GM12865 (cell line): ENCODE measurements at places on chromosomes 2 and 18.
A peak's percentile ranks its signal among the peaks of the same experiment; 100 is the strongest.

DNA sequence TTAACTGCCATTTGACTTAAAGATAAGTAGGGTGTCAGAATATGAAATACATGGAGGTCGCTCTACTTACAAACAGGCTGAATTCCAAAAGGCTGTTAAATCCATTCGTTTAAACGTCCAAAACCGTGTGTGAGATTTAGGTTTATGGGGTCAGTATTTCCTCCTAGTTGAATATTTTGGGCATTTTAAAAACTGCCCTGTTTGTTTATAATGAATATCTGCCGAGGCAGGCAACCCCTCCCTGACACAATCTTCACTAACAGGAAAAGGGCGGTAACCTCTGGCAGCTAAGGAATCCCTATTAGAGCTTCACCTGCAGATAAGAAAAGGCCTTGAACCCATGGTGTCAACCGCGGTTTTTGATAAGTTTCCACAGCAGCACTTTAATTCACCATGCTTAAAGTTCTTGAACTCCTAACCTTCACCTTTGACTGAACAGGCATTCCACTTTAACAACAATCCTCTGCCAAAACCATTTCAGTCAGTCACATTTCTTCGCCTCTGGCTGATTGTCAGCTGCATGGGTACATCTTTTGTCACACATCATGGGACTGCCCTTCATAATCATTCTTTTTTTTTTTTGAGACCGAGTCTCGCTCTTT, 17.8 kb downstream of the TRAK2 start:
- no peak for DNase-seq

DNA sequence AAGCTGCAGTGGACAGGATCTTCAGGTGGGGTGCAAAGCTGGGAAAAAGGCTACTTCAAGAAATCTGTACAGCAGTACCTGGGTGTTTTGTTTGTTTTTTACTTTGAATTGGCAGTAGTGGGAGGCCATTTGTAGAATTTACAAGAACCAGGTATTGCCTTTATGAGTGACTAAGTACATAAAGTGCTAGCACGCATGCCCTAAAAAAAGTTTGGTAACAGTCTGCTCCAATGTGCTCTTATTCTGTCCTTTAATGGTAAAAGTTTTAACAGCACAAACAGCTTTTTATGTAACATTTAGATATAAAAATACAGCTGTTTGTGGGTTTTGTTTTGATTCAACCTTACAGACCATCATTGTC, 17.2 kb downstream of the REV1 start:
- DNase-seq = no peak

GRCh38 chr2:236971919-236972381, 113.7 kb upstream of the COPS8 start:
- DNase-seq = no peak

DNA sequence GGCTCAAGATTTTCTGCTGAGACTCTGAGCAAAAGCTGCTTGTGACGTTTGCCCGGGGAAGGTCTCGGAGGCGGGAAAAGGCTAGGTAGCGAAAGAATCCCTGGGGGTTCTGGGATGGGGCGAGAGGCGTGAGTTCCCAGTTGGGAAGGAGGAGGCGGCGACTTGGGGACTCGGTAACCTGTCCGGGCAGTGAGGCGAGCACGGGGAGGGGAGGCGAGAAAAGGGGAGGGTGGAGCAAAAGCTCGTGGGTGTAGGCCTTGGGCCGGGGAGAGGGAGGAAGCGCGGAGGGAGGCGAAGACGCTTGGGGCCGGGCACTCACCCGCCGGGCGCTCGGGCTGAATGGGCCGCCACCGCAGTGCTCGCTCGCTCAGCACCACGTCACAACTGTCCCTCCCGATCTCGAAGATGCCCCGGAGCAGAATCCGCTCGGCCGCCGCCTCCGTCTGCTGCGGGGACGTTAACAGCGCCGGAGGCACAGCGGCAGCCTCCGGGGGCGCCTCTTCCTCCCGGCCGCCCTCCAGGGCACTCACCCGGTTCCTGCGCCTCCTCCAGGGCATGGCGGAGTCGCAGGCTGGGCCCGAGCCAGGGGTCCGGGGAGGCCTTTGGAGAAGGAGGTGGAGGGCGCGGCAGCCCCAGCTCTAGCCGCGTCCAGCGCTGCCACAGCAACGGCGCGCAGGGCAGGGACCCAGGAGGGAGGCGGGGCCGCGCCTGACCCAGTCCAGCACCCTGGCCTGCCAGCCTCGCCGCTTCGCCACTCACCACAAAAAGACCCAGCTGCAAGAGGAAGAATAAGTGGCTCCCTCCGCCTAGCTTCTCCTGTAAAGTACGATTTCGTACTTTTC, at the start of gene CERKL:
CERKL (minus strand) TSS at position 656 of the 842 bp plus-strand sequence; CDS start at position 557, 99 bp downstream.
- DNase-seq = peak; percentile 61

DNA sequence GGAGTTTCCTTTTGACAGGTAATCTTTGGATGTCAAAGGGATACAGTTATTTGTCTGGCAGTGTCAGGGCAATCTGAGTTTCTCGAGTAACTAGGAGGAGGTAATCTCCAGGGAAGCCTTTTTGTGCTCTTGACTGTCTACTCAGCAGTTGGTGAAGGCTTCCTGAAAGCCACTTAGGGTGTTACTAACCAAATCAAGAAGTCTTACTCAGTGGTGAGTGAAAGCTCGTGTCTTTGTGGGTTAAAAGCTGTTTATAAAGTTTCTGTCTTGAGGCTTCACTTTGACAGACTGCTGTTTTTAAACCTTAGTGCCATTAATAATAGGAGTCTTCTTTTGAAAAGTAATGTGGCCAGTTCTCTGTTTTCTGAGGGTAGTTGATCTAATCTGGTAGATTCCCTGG, 1.7 kb downstream of the THSD7B start:
- DNase-seq = no peak

DNA sequence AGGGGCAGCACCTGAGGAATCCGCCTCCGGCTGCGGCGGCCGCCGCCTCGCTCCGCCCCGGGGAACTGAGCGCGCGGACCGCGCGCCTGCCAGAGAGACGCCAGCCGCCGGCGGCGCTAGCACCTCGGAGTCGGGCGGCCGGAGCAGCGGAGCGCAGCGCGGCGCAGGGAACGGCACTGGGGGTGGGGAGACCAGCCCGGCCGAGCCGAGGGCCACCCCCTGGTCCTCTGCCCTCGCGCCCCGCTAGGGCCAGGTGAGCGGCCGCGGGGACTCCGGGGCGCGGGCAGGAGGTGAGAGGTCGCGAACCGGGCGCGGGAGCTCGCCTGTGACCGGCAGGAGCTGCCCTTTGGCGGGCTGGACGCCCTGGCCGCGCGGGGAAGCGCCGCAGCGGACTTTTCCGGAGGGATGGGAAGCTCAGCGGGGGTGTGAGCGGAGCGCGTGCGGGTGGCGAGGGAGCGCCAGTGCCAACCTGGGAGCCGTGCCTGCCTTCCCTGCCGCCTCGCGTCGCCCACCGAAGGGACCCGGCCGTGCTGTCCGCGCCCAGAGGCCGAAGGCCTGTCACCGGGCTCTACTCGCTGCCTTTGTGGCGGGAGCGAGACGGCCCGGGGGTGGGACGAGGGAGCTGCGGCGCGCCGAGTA, at the start of gene GREB1L:
GREB1L (plus strand) TSS at position 92 of the 639 bp plus-strand sequence. CDS start 141,287 bp downstream, outside the sequence.
- DNase-seq = peak; percentile 50

GRCh38 chr2:10035053-10035422, 8.3 kb upstream of the KLF11 start:
- no peak for DNase-seq

DNA sequence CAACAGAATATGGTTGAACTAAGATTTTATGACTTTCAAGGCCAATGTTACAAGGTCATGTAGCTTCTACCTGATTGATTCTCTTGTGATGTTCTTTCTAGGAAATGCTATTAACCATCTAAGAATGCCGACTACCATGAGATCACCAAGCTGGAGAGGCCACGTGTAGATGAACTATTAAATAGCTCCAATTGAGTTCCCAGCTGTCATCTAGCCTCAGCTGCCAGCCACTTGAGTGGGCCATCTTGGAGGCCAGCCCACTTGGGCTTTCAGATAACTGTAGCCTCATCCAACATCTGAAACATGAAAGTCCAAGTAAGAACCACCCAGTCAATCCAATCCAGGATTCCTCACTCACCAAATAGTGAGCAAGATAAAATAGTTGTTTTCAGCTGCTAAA, 376.9 kb upstream of the TMEFF2 start:
- DNase-seq = no peak

- DNase-seq = peak; percentile 41
These were observed 139.6 kb downstream of the INSIG2 start for GRCh38 chr2:118227698-118228508.

DNA sequence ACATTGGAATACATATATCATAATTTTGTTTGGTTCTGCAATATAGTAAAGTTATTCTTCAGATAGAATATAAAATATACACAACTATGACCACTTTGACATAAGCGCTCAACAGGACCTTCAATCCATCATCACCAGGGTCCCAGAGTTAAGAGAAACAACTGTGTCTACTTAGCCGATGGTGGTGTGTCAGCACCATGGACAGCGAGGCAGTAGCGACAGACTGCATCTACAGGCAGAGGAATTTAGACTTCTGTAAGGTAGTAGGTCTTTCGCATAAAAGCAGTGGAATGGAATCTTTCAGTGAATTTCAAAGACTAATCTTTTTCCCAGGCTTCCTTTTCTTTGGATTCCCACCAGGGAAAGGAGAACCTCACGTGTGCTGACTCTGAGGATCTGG, 20.5 kb upstream of the LRPPRC start:
- peak; percentile 51 for DNase-seq

DNA sequence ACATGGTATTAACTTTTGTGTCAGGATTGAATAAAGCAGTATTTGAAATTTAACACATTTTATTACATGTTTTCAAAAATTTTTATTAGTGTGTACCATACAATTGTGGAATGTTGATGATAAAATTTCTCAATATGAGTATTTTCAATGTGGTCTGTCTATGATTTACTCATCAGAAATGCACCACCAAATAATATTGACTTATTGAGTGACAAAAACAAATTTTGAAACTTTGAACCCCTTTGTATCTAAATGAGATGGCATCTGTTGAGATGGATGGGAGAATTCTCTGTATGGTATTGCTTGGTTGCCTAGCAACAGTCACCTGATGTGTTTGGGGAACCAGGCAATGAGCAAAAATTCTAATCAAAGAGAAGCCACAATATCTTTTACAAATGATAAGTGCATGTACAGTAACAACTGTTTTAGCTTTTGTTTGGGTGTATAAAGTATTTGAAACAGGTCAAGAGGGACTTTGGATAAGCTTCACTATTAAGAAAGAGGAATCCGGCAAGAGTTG, 400.1 kb downstream of the CCDC85A start:
- DNase-seq = no peak

DNA sequence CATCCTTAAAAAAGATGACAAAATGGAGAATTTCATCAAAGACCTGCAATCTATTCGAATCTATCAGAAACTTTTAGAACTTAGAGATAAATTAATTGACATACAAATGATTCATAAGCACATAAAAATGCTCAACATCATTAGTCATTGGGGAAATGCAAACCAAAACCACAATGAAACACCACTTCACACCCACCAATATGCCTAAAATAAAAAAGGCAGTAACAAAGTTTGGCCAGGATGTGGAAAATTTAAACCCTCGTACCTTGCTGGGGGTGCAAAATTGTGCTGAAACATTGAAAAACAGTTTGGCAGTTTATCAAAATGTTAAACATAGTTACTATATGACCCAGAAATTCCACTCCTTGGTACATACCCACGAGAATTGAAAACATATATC, 11.5 kb upstream of the EIF2AK3 start:
- DNase-seq = no peak

DNA sequence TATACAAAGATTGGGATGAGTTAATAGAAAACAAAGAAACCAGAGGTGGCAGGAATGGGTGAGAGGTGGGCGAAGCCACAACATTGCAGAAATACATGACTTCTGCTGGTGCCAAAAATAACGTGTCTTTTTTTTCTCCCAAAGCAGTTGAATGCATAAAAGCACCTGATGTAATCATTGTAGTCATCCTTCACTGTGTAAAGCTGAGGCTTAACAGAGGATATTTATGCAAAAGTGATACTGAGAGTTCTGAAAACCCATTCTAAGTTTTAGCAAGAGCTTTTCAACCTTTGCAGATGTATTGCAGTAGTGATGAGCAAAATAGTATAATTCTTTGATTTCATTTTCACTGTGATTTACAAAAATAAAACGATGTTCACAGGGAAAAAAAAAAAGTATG, 173.0 kb downstream of the PTGR3 start:
- DNase-seq = no peak

DNA sequence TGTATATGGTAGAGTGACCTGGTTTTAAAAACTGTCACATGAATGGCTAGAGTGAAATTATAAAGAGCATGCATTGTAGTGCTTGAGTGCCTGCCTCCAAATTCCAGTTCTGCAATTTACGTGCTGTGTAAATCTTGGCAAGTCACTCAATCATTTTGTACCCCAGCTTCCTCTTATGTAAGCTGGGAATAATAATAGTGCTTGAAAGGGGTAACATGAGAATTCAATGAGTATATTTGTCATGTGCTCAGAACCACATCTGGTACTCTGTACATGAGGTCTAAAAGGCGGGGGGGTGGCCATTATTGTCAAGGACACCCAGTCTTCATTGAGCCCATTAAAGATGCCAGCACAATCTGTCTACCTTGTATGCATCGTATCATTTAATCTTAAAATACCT, 214.8 kb downstream of the MC4R start:
- DNase-seq = no peak

GRCh38 chr18:69870736-69871135, 76.9 kb downstream of the CD226 start:
- no peak for DNase-seq

GRCh38 chr2:108974674-108975073, 14.3 kb downstream of the EDAR start:
- DNase-seq = no peak

- peak; percentile 78 for DNase-seq
These were observed 57.1 kb downstream of the ZFP36L2 start for GRCh38 chr2:43169099-43169945.

- no peak for DNase-seq
These were observed 485.1 kb downstream of the THSD7B start for GRCh38 chr2:137250401-137250800.

DNA sequence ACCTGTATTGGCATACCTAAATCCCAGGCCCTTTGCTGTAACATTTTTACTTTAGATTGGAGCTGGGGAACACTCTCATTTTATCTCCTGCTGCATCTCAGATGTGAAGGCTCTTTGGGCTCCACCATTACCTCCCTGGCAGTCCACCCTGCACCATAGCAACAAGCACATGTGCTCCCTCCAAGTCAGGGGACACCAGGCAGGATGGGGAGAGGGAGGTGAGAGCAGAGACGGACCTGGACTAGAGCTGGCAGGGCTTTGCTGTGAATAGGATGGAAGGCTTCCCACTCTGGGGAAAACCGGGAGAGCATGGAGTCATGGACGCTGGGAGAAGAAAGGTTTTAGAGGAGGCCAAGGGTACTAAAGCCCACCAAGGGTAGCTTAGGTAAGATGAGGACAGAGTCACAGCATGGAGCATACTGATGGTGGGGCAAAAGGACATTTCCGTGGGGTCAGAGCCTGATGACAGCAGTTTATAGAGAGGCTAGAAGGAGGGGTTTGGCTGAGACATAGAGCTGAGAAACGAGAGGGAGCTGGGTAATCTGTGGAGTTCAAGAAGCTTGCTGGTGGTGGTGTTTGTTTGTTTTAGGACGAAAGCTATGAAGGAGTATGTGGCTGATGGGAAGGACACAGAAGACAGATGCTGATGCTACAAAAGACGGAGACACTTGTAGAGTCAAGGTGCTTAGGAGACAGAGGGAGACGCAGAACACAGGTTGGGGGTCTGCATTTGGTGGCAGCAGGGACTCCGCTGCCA, 134.8 kb downstream of the COL6A3 start:
- DNase-seq = no peak

- no peak for DNase-seq
These were observed 768.9 kb upstream of the CDH7 start for GRCh38 chr18:64981915-64982314.
